ENCODE measurements at places on chromosomes 6 and 20. TPM values are rescaled to one million over a fixed set of nuclear protein-coding genes. Genes with fewer than 3 reads are reported as not detected.

Gene HNF4A
- not detected for total RNA-seq

Gene TRPC4AP
- 44.8 TPM for total RNA-seq

Gene DEF6
- 53.3 TPM for total RNA-seq

Gene FKBP1C
- 0.16 TPM for total RNA-seq

Gene TSHZ2
- total RNA-seq: 8.1 TPM

Gene MMP24
- 0.71 TPM for total RNA-seq

Gene TMEM217
- 2.3 TPM for total RNA-seq

Gene COL20A1
- not detected for total RNA-seq

Gene PTK6
- total RNA-seq: 101 TPM

Gene PLN
- total RNA-seq: 2.3 TPM

Gene WFDC12
- 13.5 TPM for total RNA-seq

Gene TCF21
- not detected for total RNA-seq

Gene CRIP3
- total RNA-seq: 0.30 TPM

Gene CTAGE9
- not detected for total RNA-seq

Gene INSM1
- total RNA-seq: 0.19 TPM

Gene USP49
- 7.3 TPM for total RNA-seq

Gene AFDN
- total RNA-seq: 160 TPM

Gene GFOD1
- total RNA-seq: 7.3 TPM

Gene SUMO4
- 1.8 TPM for total RNA-seq

Gene SNAP25
- total RNA-seq: 2.1 TPM

Gene RFX6
- total RNA-seq: not detected

Gene AARS2
- 14.5 TPM for total RNA-seq

Gene KHDRBS2
- total RNA-seq: not detected

Gene ADGRG6
- 41.8 TPM for total RNA-seq

Gene POM121L2
- total RNA-seq: not detected

Gene PLCB1
- 16.2 TPM for total RNA-seq

Gene TNXB
- total RNA-seq: 155 TPM

Gene LST1
- total RNA-seq: 7.0 TPM
